ENCODE measurements at places on chromosomes 7 and 10.
A peak's percentile ranks its signal among the peaks of the same experiment; 100 is the strongest.

DNA sequence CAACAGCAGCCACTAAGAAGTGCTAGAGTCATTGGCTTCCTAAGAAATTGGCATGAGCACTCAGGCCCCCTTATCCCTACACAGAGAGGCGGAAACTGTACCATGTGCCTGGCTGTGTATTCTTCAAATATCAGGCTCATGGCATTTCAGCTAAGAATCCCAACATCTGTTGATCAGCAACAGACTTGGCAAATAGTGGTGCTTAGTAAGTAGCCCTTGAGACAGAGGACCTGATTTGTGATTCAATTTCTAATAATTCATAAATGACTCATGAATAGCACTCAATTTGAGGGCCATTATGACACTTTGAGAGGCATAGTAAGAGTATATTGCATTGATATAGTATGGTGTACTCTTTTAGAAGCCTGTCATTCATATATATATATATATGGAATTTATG is 309.1 kb downstream of the LRMDA start:
- DNase-seq: no peak

DNA sequence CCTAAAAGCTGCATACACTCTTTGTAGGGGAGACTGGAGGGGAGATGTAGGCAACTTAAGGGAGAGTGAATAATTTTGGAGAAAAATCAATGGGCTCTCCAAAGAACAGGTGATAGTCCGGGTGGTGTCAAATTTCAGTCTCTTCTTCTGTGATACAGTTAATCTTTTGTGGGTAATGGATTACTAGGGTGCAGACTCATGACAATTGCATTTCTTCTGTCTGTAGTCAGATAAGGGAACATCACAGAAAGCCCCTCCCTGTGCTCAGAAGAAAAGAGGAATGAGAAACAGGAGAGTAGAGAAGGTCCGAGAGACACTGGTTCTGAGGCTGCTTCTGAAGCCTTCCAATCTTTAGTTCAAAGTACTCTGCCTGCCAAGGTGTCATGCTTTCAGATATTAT is 1140.7 kb upstream of the LRRN3 start:
- no peak for DNase-seq

- DNase-seq: no peak
Measured at GRCh38 chr7:112615701-112616100, 134.9 kb downstream of the LSMEM1 start.

DNA sequence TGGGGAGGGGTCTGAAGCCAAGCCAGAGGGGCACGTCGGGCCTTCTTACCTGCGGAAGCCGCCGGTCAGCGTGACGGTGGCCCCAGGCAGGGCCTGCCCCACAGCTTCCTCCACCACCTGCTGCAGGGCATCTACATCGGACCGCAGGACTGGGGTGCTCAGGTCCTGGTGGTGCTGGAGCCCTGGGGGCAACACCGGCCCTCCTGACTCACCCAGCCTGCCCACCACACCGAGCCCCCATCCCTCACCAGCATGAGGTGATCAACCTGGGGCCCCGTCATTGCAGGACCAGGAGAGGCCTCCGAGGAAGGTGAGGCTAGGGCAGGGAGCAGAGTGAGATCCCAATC is 8.0 kb downstream of the POLM start:
- no peak for DNase-seq

- DNase-seq: no peak
Measured at GRCh38 chr7:46485481-46486065, 564.5 kb upstream of the IGFBP3 start.

GRCh38 chr10:33808475-33808874 is 474.0 kb upstream of the NRP1 start:
- no peak for DNase-seq

DNA sequence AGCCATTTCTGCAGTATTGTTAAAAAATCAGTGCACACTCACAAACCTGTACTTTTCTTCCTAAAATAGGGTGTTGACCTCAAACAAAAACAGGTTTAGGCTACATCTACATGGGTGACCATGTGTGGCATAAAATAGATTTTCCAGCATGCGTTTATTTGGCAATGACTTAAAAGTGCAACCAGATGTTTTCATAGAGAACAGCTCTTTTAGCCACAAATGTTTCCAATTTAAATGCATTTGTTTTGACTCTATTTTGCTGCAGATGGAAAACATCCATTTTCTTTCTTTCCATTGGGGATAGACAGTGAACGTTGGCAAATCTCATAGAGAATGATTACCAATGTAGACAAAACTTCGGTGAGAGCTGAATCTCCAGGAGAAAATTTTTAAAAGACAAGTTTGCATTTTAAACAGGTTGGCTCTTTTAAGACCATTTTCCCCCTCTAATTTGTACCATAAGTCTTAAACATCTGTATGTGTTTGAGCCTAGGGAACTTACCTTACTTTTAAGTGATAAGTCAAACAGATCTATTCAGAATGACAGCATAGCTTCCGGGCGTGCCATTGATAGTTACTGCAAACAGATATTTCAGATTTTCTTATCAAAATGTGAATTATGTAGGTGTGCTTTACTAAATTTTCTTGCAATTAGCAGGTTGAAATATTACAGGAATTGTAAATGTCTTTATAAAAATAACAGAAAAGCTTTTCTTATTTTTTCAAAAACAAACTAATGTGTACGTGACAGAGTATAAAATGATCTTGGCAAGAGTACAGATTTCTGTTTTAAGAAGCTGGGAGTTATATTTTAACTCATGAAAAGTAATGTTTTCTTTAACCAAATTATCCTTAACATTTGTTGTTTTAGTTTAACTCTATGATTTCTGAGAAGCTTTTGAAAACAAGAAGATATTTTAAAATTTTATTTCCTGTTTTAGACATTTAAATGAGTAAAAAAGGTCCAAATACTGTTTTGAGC is 144.9 kb downstream of the HGF start:
- DNase-seq: no peak

DNA sequence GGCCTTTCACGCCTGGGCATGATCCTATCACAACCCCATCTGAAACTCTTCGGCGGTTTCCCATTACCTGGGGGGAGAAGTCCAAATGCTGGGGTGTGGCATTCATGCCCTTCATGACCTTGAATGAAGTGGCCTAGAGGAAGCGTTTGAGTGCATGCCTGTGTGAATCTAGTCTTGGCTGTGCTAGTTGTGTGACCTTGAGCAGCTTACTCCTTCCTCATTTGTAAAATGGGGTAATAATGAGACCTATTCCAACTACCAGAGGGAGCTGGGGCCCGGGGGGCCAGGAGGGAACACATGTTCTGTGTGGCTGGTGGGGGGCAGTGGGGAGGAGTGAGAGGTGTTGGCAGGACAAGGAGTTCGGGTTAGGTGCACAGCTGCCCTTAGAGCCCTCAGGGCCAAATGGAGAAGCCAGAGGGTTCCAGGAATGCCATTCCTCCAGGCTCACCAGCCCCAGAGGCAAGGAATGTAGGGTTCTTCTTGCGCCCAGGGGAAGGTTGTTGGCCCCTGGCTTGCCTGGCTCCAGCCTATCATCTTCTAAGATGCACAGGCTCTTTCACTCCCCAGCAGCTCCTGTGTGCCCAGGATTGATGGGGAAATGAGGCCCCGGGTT is 21.3 kb upstream of the TBRG4 start:
- peak; percentile 58 for DNase-seq

- no peak for DNase-seq
Measured at GRCh38 chr7:31791881-31792280, 104.9 kb downstream of the PPP1R17 start.

DNA sequence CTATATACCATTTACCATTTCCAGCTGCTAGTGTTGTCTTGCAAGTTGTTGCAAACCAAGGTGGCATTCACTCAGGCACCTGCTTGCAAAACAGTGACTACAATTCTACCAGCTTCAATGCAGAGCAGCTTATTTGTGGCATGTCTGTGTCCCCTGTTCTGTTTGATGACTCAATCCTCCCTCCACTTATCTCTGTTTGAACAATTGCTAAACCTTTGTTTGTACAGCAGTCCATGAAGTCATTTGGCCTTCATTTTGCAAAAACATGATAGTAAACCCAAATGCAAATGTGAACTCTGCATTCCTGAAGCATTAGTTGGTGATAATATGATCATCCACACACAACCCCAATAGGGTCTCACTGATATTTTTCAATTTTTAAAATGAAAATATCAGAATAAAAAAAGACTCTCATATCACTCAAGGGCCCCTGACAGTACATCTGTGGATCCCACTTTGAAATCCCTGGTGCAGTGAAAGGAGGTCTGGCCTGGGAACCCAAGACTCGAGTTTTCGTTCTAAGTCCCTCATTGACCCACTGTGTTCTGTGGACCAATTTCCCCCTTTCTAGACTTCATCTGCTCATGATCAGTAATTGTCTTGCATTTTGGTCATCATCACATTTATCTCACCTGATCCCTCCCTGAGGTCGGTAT is 425.4 kb downstream of the RPS24 start:
- no peak for DNase-seq

GRCh38 chr10:60048091-60048501 is 141.7 kb upstream of the CCDC6 start:
- DNase-seq: no peak

- DNase-seq: no peak
Measured at GRCh38 chr7:107027208-107027607, 17.3 kb upstream of the PRKAR2B start.

DNA sequence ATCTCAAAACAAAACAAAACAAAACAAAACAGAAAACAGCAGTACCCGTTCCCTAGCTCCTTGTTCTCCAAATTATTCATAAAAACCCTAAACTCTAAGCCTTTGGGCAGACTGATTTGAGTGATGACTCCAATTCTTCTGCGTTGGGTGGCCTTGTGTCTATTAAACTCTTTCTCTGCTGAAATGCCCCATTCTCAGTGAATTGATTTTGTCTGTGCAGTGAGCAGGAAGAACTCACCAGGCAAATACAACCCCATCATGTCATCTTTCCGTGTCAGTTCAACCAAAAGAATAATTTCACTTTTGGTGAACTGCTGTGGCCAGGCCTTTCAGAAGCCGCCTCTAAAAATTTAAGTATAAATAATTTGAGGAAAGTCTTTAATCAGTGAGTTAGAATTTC is 18.5 kb upstream of the TSPAN13 start:
- DNase-seq: no peak

DNA sequence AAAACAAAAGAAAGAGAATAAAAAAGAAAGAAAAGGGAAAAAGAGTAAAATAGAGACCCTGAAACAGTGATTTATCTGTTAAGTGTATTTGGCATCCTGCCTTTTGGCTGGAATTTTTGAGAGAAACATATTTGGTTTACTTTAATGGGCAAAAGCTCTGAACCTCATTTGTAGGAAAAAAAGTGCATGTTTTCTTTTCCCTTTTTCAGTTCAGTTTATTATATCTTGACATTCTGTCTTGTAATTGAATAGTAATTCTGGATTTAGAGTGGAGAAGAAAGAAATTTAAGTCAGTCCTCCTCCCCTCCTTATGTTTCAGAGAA is 69.5 kb downstream of the ARID5B start:
- no peak for DNase-seq

DNA sequence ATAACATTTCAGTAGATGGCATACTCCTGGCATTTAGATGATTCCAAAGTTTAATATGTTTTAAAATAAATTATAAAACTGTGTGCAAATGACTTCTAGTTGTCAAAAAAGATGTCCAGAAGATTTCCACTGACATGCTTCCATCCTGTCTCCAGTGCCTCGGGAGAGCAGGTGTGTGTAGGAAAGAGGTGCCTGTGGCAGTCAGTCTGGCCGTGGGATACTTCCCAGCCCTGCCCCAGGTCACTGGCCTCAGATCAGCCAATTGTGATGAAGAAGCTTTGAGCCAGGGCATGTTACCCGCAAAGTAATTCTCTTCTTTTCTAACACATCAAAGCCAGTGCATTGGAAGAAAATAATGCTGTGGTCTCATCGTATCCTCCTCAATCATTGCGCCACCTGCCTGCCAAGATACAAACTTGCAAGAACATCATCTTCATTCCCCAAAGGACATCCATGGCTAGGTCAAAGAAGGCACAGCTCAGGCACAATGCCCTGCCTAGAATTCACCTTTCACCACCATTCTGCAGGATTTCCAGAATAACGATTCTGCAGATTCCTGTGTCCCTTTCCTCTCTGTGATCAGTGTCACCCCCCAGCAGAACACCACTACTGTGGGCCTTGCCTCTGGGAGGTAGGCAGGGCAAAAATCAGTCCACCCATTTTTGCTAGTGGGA is 6.3 kb upstream of the KCNMA1 start:
- DNase-seq: no peak

DNA sequence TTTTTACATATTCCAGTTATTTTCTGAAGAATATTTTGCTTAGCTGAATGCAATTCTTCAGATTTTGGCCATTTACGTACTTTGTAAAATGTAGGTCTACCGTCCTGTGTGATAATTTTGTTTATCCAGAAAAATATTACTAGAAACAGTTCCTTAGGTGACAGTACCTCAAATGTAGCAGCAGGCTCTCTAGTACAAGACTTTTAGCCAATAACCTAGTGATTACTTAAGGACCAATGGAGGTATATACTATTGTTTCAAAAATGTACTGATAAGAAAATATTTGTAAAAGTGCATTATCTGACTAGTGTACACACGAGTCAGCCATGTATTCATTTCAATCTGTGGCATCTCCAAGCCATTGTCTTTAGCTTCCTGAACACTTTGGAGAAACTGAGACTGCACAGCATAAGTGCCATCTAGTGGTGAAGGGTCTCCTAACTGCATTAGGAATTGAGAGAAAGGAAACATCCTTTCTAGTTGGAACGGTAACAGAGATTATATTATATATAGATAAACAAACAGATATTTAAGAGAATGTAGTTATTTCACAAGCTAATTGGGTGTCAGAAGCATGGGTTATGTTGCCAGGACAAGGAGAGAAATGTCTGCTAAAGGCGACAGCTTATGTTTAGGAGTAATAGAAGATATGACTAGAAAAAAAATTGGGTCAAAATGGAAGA is 23.7 kb downstream of the RTKN2 start:
- no peak for DNase-seq

GRCh38 chr7:104010052-104010909 is 20.8 kb upstream of the RELN start:
- no peak for DNase-seq

GRCh38 chr10:132479024-132479602 is 58.5 kb upstream of the INPP5A start:
- DNase-seq: no peak

GRCh38 chr7:81111781-81112540 is 193.1 kb upstream of the SEMA3C start:
- no peak for DNase-seq

DNA sequence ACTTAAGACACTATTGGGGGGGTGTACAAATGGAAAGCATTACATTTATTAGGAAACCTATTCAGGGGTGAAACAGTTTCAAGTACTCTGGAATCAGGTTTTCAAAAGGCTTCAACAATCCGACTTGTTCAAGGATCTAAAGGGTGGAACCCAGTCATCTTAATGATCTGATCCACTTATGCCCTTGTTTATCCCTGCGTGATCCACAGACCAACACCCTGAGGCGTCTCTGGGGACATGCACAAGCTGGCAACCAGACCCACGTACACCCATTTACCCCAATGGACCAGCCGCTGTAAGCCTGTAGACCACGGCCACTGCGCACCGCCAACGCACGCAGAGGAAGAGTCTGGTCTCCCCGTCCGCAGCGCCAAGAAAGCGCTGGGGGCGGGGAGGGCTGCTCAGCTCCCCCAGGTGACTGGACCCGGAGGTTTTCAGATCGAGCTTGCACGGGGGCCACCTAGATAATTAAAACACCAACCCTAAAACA is 13.4 kb downstream of the HNRNPF start:
- DNase-seq: peak; percentile 77

GRCh38 chr10:481628-482027 is 207.8 kb downstream of the DIP2C start:
- peak; percentile 87 for DNase-seq
